GM12865 (cell line): ENCODE measurements at places on chromosomes 16 and 17.

- no peak for DNase-seq
These were observed 24.9 kb downstream of the ACSF3 start for GRCh38 chr16:89118361-89119165.

GRCh38 chr17:82817947-82818346, 21.9 kb downstream of the ZNF750 start:
- no peak for DNase-seq

- no peak for DNase-seq
These were observed 27.3 kb downstream of the NGFR start for GRCh38 chr17:49522357-49522890.

DNA sequence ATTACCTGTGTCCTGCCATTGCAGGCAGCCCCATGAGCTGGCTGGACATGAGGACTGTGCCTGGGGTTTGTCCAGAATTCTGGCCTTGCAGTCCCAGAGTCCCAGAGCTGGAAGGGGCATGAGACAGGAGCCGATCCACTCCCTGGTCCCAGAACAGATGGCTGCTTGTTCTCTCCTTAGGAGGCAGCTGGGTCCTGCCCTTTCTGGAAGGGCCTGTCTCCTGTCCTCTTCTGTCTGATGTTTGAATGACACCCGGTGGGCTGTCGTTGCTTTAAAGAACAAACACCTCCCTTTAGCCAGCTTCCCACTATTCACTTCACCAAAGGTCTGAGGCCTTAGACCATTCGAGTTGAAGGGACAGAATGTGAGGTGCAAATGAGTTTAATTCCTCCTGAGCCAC, 63.8 kb downstream of the RAP1GAP2 start:
- DNase-seq, result no peak

DNA sequence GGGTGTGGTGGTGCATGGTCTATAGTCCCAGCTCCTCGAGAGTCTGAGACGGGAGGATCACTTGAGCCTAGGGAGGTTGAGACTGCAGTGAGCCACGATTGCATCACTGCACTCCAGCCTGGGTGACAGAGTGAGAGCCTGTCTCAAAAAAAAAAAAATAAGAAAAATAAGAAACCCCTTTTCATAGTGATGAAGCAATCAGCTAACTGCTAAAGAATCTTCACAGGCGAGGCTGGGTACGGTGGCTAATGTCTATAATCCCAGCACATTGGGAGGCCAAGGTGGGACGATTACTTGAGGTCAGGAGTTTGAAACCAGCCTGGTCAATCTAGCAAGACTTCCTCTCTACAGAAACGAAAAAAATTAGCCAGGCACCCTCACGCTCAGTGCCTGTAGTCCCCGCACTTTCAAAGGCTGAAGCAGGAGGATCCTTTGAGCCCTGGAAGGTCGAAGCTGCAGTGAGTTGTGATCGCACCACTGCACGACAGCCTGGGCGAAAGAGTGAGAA, 760 bp downstream of the SLFN12L start:
- peak; percentile 54 for DNase-seq

DNA sequence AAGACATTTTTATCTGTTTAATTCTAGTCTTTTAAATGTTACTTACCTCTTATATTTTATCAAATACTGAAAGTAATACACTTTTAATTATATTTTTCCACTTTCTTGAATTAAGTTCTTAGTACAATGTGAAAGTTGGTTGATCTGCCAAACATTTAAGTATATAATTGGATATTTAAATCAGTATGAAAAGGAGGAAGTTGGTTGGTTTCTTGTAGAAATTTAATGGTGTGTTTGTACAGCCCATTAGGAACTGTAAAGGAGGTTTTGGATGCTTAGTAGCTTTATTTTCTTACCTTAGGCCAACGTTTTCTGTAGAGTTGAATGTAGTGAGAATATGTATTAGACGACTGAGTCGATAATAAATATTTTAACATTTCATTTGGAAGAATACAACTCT, 5.4 kb downstream of the NFATC3 start:
- DNase-seq, result no peak
